M059J (cell line): ENCODE measurements at places on chromosomes 3 and 15. TPM values are rescaled to one million over a fixed set of nuclear protein-coding genes. Genes with fewer than 3 reads are reported as not detected.

DNA sequence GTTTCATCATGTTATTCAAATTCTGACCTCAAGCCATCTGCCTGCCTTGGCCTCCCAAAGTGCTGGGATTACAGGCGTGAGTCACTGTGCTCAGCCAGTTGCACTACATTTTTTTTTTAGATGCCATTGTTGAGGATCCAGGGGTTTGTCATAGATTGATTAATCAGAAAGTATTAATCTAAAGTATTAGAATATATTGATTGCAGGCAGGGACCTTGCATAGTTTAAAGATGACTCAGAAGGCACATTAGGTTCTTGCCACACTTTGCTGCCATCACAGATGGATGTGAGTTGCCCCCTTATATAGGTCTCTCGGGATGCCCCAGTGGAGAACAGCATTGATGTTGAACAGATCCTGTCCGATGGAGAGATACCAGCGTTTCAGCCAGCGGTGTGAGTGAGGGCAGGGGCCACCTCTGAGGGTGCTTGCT, 41.1 kb downstream of the IGF1R start:
- DNase-seq: peak; percentile 56

DNA sequence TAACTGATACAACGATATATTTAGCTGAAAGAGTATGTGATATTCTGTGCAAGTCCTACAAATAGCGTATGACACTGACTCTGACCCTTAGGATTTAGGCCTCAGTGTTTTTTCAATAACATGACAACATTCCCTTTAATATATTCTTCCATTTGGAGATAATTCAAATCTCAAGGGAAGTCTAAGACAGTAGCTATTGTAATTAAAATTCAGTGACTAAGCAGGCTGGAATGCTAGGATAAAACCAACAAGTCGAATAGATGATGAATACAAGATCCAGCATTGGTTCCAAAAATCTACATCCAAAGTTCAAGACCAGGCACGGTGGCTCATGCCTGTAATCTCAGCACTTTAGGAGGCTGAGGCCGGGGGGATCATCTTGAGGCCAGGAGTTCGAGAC, 56.2 kb downstream of the QTRT2 start:
- DNase-seq: peak; percentile 87

DNA sequence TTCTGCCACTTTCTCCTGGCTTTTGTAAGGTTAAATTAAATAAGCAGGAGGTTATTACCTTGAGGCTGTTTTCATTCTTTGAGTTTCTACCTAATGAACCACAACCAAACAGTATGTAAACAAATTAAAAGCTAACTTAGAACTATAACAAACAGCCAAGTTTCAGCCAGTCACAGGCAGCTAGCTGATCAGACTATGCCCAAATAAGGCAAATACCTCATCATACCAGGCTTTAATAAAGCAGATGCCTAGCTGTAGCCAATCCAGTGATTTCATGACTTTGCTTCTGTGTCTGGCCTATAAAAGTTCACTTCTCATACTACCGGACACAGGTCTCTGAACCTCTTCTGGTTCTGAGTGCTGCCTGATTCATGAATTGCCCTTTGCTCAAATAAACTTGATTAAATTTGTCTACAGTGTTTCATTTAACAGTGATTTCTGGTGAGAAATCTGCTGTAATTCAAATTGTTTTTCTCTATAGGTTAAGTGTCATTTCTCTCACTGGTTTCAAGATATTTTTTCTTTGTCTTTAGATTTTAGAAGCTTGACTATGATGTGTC, 24.2 kb downstream of the SH3GL3 start:
- no peak for DNase-seq

- DNase-seq: peak; percentile 33
Measured at GRCh38 chr15:68299436-68299835, 21.9 kb downstream of the FEM1B start.

GRCh38 chr15:50059883-50060282, 59.1 kb downstream of the ATP8B4 start:
- DNase-seq: no peak

GRCh38 chr15:40894681-40895448, 615 bp downstream of the VPS18 start:
- DNase-seq: peak; percentile 79

DNA sequence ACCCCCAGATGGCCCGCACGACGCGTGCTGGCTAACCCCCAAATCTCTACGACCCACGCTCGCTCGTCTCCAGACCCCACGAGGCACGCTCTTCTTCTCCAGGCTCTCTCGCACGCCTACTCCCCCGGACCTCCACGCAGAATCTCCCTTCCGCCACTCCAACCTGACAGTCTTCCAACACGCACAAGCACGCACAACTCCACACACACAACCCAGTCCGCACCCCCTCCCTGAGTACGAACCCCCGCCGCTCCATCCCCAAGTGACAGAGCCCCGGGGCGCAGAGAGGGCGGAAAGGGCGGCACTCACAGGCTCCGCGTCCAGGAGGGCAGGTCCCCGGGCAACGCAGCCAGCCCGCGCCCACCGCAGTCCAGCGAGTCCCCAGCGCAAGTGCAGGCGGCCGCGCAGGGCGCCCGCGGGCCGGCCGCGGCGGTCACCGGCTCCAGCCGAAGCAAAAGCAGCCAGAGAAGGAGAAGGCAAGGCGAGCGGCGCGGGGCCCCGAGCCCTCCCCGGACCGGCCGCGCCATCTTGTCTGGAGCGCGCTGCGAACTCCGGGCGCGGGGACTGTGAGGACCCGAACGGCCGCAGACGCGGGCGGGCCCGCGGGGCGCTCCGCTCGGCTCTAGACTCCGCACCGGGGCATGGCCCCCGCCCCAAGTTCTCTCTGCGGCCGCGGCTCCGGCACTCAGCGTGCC, 794 bp downstream of the LRIG1 start:
- DNase-seq: peak; percentile 10

DNA sequence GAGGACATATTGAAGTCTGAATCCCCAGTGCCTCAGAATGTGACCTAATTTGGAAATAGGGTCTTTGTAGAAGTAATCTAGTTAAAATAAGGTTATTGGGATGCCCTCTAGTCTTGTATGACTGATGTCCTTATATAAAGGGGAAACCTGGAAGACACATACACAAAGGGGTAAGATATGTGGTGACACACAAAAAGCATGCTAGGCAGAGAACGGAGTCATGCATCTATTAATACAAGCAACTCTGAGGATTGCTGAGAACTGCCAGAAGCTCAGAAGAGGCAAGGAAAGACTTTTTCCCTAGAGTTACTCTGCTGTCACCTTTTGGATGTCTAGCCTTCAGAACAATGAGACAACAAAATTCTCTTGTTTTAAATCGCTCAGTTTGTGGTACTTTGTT, 58.1 kb upstream of the TMEM108 start:
- no peak for DNase-seq

DNA sequence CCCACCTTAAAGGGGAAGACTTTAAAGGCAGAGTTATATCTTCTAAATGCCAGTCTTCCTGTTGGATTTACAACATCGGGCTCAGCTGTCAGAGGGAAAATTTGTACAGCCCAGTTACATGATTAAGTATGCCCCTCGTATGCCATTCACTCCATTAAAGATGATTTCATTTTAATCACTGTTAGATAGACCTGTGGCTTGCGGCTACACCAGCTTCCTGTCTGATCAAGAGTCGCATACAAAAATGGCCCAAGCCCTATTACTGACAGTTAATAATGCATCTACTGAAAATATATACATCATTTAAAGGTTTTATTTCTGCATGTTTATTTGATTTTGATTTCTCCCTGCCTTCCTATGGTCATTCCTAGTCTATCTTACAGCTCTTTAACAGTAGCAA, 7.1 kb downstream of the EIF4E3 start:
- DNase-seq: no peak

Gene TICRR
- 6.6 and 12.0 TPM in 2 replicates for total RNA-seq

Gene DOCK3
- total RNA-seq: 0.52 and 1.0 TPM in 2 replicates

Gene SGO1
- total RNA-seq: 21.0 and 21.1 TPM in 2 replicates

DNA sequence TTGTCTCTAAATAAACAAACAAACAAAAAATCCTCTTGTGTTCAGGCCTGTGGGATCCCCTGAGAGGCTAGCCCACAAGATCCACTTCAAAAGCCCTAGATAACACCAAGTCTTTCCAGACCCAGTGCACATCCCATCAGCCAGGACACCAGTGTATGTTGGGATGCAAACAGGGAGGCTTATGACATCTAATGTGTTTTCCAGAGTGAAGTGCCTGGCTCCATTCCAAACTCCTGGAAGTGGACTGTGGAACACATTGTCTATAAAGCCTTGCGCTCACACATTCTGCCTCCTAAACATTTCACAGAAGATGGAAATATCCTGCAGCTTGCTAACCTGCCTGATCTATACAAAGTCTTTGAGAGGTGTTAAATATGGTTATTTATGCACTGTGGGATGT, 57.0 kb downstream of the MLH1 start:
- no peak for DNase-seq

- DNase-seq: peak; percentile 1
Measured at GRCh38 chr15:45242289-45242688, 9.7 kb upstream of the SLC28A2 start.

GRCh38 chr15:80496096-80496495, 91.9 kb downstream of the ARNT2 start:
- no peak for DNase-seq
